Activated naive CD8-positive, alpha-beta T cell treated with anti-CD3 and anti-CD28 coated beads for 36 hours (primary cell): ENCODE measurements at places on chromosomes 11 and 22.

DNA sequence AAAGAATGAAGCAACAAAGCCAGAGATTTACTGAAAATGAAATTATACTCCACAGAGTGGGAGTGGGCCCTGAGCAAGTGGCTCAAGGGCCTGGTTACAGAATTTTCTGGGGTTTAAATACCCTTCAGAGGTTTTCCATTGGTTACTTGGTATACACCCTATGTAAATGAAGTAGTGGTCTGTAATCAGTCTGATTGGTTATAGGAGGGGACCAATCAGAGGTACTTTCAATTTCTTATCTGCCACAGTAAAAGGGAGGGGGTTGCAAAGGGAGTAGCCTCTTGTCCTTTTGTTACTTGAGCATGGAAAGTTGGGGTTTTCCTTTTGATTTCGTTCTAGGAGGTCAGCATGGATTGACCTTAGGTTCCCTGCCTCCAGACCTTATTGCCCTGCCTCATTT lies 63.5 kb downstream of the ATM start:
- DNase-seq: no peak

- DNase-seq: no peak
These were observed 3.8 kb downstream of the INPPL1 start for GRCh38 chr11:72228229-72228843.

- DNase-seq: no peak
These were observed 34.8 kb downstream of the BARX2 start for GRCh38 chr11:129410395-129410960.

- DNase-seq: peak; percentile 60
These were observed 4.7 kb upstream of the NEAT1 start for GRCh38 chr11:65417702-65418430.

DNA sequence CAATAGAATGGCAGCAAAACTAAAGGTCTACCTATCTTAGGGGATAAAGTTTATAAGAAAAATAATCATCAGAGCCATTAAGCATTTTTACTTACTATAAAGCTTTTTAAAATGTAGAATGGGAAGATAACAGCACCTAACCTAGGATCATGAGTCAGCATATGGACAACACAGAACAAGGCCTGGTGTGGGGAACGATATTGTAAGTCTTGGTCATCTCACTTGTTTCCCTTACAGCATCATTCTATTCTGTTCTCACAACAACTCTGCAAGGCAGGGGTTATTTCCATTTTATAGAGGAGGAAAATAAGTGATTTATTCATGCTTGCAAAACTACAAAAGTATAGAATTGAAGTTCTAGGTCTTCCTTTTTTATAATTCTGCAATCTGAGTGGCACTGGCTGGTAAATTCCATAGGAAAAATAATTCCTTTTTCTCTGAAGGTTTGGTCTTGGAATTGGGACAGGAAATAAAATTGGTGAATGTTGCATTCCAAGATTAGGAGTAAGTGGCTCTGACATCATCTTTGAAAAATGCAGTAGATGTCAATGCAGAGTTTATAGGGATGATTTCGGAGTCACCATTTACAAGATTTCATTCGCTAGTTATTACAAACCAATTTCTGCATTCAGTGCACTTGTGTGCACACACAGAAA lies 423.0 kb downstream of the DYNC2H1 start:
- DNase-seq: no peak

GRCh38 chr11:28521075-28521474 lies 412.9 kb downstream of the METTL15 start:
- no peak for DNase-seq

- no peak for DNase-seq
These were observed 10.5 kb downstream of the GTF2H1 start for GRCh38 chr11:18332891-18333290.

DNA sequence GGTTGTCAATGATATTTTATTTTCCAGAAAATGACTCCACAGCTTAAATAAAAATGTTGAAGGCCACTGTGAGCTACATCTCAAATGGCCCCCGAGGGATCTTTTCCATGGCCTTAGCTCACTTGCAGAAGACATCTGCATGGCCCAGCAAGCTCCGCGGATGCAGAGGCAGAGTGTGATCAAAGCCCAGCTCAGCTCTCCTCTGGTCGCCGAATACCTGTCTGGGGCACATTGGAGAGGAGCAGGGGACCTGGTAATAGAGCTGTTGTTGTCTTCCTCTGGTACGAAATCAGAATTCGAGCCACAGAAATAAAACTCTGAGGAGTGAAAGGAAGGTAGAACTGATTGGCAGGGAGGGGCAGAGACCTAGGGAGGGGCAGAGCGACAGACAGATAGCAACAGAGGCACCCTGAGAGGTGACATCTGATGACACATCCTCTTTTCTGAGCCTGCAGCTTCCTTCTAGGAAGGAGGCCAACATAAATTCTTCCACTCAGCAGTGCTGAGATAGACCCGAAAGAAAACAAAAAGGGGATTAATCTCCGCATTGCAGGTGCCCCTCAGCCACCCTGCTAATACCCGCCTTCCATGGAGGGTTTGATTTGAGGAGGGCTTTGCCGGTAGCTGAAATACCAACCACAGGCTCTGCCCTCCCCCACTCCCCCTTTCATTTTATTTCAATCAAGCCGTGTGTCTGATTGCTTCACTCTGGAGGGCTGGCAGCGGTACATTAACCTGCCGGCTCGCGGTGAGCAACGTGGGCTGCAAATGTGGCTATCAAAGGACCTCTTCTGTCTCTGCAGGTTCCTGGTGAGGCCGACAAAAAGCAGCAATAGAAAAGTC lies 759.4 kb downstream of the OPCML start:
- DNase-seq: peak; percentile 10

GRCh38 chr22:33051960-33052839 lies 6.0 kb downstream of the SYN3 start:
- no peak for DNase-seq

- no peak for DNase-seq
These were observed 31.0 kb downstream of the SIK2 start for GRCh38 chr11:111633248-111633647.

DNA sequence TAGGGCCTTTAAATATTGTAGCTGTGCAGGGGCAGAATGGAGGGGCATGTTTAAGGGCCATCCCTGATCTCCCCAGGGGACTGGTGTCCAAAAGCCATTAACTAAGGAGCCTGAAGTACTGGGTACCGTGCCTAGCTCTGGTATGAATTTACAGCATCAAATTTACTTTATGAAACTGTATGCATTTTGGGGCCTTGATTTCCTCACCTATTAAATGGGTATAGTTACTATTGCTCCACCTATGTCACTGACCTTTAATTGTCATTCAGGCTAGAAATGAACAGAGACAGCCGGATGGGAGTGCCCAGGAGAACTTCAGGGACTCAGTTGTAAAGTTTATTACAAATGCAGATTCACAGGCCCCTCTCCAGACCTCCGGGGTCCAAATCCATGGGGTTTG lies 11.8 kb upstream of the TP53I11 start:
- DNase-seq: no peak

DNA sequence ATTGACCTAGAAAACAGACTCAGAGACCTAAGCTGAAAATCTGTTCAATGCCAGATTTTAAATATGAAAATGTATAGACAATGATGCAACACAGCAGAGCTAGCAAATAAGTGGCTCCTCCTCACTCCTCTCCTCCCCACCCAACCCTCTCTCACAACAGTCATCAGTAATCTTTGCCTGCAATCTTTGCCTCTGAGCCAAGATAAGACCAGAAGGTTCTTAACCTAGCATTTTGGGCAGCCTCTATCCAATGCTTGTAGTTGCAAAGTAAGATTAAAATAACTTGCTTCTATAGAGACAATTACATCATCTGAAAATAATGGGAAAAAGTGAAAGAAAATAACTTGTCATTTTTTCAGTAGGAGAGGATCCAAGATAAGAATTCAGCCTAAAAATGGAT lies 117.3 kb downstream of the PARVA start:
- DNase-seq: no peak

GRCh38 chr11:44988981-44989635 lies 38.4 kb upstream of the TP53I11 start:
- DNase-seq: no peak

GRCh38 chr11:26960281-26960680 lies 33.6 kb upstream of the FIBIN start:
- DNase-seq: no peak

DNA sequence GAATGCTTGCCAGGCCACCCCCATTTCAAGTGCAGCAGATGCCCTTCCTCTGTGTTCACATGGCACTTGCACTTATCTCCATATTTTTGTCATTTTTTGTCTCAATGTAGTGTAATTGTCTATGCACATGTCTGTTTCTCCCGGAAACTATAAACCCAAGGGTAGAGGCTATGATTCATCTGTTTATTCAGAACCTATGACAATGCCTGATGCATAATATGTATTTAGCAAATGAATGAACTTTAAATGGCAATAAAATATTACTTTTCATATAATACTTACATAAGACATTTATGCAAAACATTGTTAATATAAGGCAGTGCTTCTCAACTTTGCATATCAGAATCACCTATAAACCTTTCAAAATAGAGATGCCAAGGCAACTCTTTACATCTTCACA lies 6.7 kb downstream of the PAK1 start:
- DNase-seq: no peak

DNA sequence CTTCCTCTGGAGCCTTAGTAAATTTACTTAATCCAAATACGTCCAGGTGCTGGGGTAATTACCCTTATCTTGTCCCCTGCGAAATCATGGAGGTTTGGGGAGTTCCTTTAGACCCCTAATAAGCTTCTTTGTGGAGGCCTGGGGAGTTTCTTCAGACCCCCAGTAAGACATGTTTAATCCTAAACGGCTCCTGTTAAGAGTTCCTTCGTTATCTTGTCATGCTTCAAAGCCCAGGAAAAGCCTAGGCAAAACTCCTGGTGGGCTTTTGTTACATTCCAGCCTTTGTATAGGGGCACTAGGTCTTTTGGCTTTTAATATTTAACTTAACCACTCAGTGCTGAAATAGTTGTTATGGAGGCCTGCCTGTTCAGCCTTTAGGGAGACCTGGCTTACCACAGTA lies 18.1 kb upstream of the PAMR1 start:
- no peak for DNase-seq

DNA sequence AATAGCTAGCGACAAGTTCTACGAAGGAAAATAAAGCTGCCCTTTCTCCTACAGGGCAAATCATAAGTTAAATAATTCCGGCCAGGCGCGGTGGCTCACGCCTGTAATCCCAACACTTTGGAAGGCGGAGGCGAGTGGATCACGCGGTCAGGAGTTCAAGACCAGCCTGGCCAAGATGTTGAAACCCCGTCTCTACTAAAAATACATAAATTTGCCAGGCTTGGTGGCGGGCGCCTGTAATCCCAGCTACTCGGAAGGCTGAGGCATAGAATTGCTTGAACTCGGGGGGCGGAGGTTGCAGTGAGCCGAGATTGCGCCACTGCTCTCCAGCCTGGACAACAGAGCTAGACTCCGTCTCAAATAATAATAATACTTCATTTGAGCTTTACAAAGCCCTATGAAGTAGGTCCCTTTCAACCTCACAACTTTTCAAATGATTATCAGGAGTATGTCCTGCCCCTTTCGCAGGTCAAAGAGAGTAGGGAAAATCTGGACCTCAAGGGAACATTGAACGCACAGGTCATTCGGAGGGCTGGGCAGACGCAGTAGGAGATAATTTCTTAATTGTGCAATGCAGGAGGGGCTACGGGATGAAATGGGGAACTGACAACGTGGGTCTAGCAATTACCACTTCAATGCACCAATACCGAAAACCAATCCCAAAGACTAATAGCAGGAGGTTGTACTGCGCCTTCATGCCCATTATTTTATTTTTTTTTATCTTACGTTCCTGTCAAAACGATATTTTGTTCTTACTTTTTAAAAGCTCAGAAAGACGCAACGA lies 590 bp downstream of the COMMD9 start:
- no peak for DNase-seq
